CD8-positive, alpha-beta memory T cell (primary cell): ENCODE measurements at places on chromosomes 6 and 20. TPM values are rescaled to one million over a fixed set of nuclear protein-coding genes. Genes with fewer than 3 reads are reported as not detected.

- H3K4me3 ChIP-seq = no peak overlapping the region
- peak overlapping the region; percentile 54 for H3K27ac ChIP-seq
- no peak for DNase-seq
- no peaks in the 10 kb centered on the region for H3K36me3 ChIP-seq
- H3K27me3 ChIP-seq = no peaks in the 10 kb centered on the region
- peaks cover 41% of the 10 kb centered on the region for H3K4me1 ChIP-seq
These were observed 20.1 kb downstream of the IGF2R start for GRCh38 chr6:159988983-159989454.

GRCh38 chr6:33981421-33981820, 164.5 kb downstream of the GRM4 start:
- no peak overlapping the region for H3K27ac ChIP-seq
- no peaks in the 10 kb centered on the region for H3K36me3 ChIP-seq
- DNase-seq = peak; percentile 24

SPAG4 gene
- total RNA-seq = 2.1 TPM

RAD21L1 gene
- total RNA-seq = not detected

PNLDC1 gene
- 0.39 TPM for total RNA-seq

GRCh38 chr20:17709361-17710293, 9.9 kb downstream of the BANF2 start:
- no peaks in the 10 kb centered on the region for H3K36me3 ChIP-seq
- H3K4me1 ChIP-seq = no peaks in the 10 kb centered on the region
- H3K4me3 ChIP-seq = no peak overlapping the region
- no peak for DNase-seq
- H3K27me3 ChIP-seq = no peaks in the 10 kb centered on the region

SPINT3 gene
- not detected for total RNA-seq

DNA sequence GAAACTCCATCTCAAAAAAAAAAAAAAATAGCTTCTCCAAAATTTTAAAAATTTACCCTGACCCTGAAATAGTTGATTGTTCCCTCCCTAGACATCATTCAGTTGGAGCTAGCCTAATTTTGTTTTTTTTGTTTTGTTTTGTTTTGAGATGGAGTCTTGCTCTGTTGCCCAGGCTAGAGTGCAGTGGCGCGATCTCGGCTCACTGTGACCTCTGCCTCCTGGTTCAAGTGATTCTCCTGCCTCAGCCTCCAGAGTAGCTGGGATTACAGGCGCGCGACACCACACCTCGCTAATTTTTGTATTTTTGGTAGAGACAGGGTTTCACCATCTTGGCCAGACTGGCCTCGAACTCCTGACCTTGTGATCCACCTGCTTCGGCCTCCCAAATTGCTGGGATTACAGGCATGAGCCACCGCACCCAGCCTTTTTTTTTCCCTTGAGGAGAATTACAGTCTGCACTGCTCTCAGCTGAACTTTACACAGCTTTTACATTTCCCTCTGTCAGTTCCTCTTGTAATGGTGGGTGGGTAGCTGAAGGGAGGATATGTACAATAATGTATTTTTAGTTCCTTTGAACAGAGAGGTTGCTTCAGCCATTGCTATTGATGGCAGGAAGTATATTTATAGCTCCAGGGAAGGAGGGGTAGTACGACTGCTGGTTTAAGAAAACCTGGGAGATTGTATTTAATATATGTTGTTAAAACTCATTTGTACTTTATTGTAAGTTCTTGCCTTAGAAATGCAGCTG, 27.7 kb downstream of the PTPRA start:
- H3K4me3 ChIP-seq = no peak overlapping the region
- no peak for DNase-seq
- no peaks in the 10 kb centered on the region for H3K27me3 ChIP-seq
- H3K4me1 ChIP-seq = peaks cover 13% of the 10 kb centered on the region
- H3K27ac ChIP-seq = no peak overlapping the region

DNA sequence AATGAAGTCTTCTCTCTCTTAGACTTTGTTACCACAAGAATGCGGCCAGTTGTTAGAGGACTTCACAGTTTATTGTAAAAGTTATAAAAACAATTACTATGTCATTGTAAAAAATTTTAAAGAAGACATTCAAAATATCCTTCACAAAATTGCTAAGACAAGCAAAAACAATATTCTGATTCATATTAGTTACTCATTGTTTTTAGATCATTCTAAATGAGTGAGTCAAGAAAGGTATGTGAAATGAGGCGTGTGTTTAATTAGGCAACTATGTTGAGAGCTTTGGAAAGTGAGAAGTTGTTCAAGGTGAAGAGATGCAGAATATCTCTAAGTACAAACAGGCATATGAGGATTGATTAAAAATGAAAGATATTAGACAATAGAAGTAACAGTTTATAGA, 875.3 kb downstream of the EYS start:
- H3K27ac ChIP-seq = no peak overlapping the region
- no peak for DNase-seq
- H3K36me3 ChIP-seq = no peaks in the 10 kb centered on the region
